ENCODE measurements at places on chromosomes 4 and X.

GRCh38 chrX:29143356-29143755 is 556.1 kb downstream of the IL1RAPL1 start:
- no peak for DNase-seq

DNA sequence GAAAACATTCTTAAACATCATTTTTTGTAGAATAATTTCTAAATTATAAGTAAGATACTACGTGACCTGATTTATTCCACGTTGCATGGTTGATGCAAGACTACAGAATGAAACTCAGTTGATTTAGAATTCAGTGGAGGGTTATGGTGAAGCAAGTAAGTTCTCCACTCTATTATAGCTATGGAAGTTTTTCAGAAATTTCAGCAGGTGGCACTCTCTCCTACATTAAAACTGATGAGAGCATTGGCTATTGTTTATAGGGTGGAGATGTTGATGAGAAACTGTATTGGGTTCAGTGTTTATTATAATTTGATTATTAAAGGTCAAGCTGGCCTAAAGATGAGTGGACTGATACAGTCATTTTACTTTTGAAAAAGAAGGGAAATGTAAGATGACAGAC is 88.0 kb downstream of the FNIP2 start:
- DNase-seq, result peak; percentile 68

DNA sequence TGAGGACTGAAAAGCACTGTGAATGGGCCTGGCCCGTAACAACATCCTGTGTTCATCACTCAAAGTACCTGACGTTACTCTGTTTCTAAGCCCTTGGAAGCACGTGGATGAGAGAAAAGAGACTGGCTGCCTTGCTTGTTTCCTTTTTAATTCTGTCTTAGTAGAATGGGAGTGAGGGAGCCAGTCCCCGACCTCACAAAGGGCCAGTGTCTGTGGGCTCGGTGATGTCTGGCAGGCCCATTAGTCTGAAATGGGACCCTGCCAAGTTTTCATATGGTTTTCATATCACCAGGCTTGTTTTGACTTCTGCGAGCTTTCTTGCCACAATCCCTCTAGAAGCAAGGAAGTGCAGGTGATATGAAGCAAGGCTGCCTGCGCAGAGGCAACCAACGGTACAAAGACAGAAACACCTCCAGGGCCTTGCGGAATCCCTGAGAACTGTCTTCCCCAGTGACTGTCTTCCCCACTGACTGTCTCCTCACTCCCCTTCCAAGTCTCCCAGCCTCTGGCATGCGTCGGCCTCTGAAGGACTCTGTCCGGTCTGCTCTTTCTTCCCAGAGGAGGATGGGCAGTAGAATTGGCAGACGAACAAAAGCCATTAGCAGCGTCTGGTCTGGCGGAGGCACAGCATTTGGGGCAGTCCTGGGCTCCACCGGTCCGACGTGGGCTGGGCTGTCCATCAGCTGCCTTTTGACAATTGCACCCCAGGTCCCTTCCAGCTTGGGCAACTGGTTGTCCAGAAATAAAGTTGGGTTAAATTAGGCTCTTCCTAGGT is 20.2 kb upstream of the RASL11B start:
- no peak for DNase-seq

- DNase-seq, result peak; percentile 68
Observed at GRCh38 chr4:139732991-139733570, 67.5 kb downstream of the MGST2 start.

DNA sequence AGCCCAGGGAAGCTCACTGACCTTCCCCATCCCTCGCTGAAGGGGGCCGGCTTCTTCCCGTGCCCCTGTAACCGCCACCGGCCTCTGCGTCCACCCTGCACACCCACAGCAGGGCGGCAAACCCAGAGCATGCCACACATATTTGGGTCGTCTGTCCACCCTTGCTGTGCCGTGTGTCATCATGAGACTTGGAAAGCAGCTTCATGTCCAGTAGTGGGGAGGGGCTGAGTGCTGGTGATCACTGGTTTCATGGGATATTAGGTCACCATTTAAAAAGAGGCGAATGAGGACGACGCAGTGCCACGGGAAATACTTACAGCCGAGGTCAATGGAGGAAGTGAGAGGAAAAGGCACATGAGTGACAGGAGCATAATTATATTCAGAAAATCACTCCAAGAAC is 74.8 kb downstream of the HTRA3 start:
- no peak for DNase-seq
